Glutamatergic neuron (in vitro differentiated cells): ENCODE measurements at places on chromosomes 7 and 10.

GRCh38 chr7:17090751-17091150 lies 207.7 kb upstream of the AHR start:
- DNase-seq, result no peak

- no peak for DNase-seq
These were observed 117.9 kb downstream of the ITGA8 start for GRCh38 chr10:15601819-15602218.

GRCh38 chr7:14374336-14374735 lies 384.9 kb upstream of the ETV1 start:
- no peak for DNase-seq

DNA sequence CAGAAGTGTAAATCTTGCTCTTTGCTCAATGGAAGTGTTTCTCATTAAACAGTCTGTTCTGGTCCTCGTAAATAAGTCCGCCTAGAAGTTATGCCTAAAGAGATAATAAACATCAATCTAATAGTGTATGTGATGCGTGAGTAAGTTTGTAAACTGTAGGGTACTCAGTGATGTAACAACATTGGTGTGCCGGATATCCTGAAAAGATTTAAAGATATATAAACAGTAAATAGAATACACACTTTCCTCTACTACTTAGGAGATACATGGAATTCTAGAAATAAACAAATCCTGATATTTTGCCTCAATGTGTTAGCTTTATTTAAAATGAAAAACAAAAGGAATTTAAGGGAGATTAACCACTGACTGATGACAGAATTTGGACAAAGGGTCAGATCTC lies 123.5 kb downstream of the AHR start:
- no peak for DNase-seq

DNA sequence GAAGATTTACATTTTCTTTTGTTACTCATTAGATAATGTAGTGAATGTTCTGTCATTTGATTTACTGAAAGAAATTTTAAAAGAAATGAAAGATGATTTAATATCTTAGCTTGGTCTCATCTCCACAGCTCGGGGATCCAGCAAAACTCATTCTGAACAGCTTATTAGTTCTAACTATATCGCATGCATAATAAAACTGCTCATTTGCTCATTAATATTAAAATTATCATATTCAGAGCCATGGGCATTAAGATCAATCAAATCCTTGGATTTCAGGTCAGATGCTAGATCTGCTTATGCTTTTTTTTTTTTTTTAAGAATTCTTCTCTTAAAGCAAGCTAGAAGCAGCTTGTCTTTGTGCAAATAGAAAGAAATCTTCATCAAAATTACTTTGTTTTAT lies 246.1 kb downstream of the FOXP2 start:
- no peak for DNase-seq

GRCh38 chr7:104664648-104665047 lies 336.2 kb downstream of the LHFPL3 start:
- DNase-seq, result no peak

- no peak for DNase-seq
These were observed 11.3 kb upstream of the TSPAN15 start for GRCh38 chr10:69439813-69440506.

- DNase-seq, result peak; percentile 74
These were observed 4.0 kb upstream of the RBM28 start for GRCh38 chr7:128347647-128348097.

- no peak for DNase-seq
These were observed 26.3 kb upstream of the SH3PXD2A start for GRCh38 chr10:103881416-103882284.

DNA sequence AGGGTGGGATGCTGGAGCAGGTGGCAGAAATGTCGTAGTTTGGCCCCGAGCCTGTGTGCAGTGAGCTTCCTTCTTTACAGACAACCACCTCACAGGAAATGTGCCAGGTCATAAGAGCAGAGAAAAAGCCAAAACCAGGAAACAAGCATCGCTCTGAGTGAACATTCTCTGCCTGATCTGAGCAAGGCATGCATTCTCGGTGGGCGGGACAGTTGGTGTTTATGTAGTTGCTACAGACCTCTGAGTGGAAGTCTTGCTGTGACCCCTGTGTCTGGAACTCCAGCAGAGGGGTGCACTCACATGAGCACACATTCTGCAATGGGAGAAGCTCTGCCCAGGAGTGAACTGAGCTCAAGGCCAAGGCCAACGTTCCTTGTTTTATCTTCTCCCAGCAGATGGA lies 230.1 kb downstream of the TCERG1L start:
- DNase-seq, result no peak

- DNase-seq, result no peak
These were observed 272.5 kb upstream of the SEMA3E start for GRCh38 chr7:83921271-83921940.

DNA sequence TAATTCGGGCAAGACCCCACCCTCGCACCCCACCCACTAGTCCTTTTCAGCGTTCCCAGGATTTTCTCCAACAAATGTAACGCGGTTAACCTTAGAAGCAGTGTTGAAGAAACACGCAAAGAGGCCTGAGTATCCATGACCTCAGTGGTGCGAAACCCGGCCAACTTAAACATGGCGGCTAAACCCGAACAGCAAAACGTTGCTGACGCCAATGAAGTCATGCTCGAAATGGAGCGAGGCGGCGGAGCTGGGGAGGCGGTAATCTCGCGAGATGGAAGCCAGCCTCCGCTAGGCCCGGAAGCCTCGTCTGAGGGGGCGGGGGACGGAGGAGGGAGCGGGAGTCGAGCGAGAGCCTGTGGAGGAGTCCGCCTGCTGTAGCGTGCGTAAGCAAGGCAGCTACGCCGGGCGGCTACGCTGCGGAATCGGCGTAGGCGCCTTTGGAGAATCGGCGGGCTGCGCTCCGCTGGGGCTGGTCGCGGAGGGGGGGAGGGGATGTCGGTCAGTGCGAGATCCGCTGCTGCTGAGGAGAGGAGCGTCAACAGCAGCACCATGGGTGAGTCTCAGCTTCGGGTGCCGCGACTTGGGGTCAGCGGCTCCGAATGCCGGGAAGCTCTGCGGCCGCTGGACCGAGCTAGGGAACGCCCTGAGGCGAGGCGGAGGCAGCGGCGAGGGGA lies at the start of gene SEPTIN7:
TSS of gene SEPTIN7 (plus strand) at position 340 of the 674 bp plus-strand sequence. CDS start at position 493, 153 bp downstream.
- DNase-seq, result peak; percentile 98

DNA sequence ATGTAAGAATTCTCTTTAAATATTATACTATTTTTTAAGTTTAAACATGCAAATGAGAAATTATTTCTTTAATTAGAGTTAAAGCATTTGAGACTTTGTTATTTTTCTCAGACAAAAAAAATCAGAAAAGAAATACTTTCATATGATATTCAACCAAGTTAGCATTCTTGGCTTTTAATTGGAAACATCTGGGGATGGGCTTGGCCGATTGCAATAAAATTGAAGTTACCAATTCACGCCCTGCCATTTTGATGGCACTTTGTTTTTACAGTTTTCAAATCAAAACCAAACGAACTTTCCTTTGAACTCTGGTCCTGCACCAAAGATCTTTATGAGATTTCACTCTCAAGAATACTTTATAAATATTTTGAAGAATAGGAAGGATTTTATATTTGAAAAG lies 127.7 kb downstream of the ATE1 start:
- DNase-seq, result no peak

- no peak for DNase-seq
These were observed 511.9 kb downstream of the DNAJB6 start for GRCh38 chr7:157848508-157849340.

DNA sequence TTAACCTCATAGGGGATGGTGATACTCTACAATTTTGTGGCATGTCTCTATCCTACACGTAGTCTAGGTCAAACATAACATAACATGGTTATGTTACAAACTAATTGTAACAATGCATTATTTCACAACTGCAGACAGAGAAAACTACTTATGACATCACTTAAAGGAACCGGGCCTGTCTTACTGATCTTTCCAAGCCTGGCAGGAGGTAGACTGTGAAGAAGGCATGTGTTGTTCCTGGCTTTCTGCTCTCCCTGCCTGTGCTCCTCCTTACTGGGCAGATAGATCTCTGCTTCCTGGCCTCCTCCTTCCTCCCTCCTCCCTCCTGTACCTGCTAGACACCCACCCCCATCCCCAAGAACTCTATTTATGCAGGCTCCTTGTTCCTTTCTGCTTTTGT lies 5.4 kb downstream of the CACNB2 start:
- no peak for DNase-seq

DNA sequence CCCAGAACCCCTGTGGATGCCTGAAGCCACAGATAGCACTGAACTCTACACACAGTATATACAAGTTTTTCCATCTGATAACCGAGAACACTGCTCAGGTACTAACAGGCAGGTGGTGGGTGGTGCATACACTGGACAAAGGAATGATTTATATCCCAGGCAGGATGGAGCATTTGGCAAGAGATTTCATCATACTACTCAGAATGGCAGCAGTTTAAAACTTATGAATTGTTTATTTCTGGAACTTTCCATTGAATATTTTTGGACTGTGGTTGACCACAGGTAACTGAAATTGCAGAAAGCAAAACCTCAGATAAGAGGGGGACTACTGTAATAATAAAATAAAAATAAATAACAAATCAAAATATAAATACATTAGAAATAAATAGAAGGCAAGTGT lies 10.9 kb upstream of the KCNMA1 start:
- DNase-seq, result no peak

- DNase-seq, result no peak
These were observed 1126.2 kb downstream of the TYW1 start for GRCh38 chr7:68122801-68123200.

DNA sequence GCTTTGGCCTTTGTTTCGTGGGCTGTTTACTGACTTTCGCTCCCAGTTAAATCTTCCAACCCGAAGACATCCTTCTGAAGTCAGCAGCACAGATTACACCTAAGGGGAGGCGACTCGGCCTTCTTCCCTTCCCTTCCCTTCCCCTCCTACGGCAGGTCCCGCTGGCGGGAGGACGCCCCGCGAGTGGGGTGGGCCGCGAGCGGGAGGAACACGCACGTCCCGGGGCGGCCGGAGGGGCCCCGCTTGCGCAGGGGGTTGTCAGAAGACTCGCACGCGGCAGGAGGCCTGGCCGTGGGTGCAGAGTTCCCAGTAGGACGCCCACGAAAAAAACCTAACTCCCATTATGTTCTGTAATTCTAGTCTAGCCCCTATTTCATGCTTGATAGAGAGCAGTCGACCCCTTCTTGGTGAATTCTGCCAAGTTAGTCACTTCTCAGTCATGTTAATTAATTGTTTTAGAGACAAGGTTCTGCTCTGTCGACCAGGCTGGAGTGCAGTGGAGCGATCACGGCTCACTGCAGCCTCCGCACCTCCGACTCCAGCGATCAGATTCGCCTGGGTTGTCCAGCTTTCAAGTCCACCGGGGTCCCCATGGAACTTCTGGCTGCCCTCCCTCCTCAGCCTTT lies 19.2 kb upstream of the ZNF32 start:
- DNase-seq, result no peak

DNA sequence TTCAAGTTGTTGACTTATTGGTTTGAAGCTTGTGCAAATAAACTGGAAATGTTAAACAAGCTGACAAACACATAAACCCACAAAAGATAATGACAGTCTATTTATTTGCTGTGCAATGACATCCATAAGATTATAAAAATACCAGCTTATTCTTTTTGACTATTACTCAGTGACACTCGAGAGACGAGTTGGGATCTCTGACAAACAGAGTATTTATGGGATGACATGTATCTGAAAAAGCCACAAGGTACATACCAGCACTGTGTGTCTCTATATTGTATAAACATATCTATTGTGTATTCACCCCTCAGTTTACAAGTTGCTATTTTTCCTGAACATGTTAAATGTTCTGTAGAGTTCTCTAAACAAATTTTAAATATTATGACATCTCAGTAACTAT lies 88.9 kb downstream of the CHRM2 start:
- DNase-seq, result no peak

DNA sequence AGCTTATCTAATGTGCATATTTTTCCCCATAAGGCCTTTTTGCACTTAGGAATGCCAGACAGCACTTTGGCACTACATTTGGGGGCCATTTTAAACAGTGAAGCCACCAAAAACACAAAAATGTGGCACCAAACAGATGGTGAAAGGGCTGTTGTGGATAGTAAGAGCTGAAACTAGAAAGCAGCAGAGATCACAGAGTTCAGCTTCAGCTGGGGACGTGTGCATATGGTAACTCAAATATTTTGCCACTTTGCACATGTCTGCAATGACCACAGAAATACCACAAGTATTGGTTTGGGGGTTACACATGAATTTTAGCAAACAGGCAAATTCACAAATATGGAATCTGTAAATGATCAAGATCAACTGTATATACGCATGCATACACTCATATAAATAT lies 72.8 kb downstream of the PODXL start:
- no peak for DNase-seq

- DNase-seq, result no peak
These were observed 214.0 kb upstream of the LRGUK start for GRCh38 chr7:133912916-133913697.

- no peak for DNase-seq
These were observed 38.7 kb downstream of the PLXNA4 start for GRCh38 chr7:132537456-132538145.

GRCh38 chr7:139328375-139328774 lies 12.8 kb upstream of the FMC1 start:
- no peak for DNase-seq

- DNase-seq, result no peak
These were observed 20.9 kb downstream of the FAM24A start for GRCh38 chr10:122931088-122931906.

- DNase-seq, result no peak
These were observed 140.8 kb downstream of the IQUB start for GRCh38 chr7:123393623-123394022.

GRCh38 chr7:1455241-1455939 lies 3.9 kb downstream of the MICALL2 start:
- DNase-seq, result no peak

GRCh38 chr10:117164592-117165537 lies 26.8 kb upstream of the VAX1 start:
- no peak for DNase-seq
